ENCODE measurements at places on chromosomes 12 and 14.

- H3K36me3 ChIP-seq: no peaks in the 10 kb centered on the region
- peaks cover 6% of the 10 kb centered on the region for H3K27me3 ChIP-seq
- no peaks in the 10 kb centered on the region for H3K4me1 ChIP-seq
- H3K27ac ChIP-seq: no peak overlapping the region
- H3K4me3 ChIP-seq: no peak overlapping the region
- no peak for DNase-seq
Measured at GRCh38 chr14:63322472-63322871, 3.7 kb upstream of the GPHB5 start.

DNA sequence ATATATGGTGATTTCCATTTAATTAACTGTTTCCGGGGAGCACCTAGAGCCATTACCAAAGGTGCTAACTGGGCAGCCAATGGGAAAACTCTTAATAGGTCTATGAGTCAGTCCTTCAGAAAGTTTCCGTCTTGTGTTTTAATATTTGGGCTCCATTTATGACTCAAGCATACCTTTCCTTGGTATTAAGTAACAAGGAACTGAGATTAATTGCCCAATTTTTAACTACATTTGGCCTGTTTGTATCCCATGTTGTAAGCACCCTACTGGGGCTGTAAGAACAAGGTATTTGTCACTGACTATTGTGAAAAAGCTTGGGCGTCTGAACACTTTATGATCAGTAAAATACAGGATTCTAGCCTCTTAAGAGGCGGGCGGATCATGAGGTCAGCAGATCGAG, 62.8 kb upstream of the FOXN3 start:
- H3K36me3 ChIP-seq: peaks cover 9% of the 10 kb centered on the region
- no peak for DNase-seq
- H3K27ac ChIP-seq: no peak overlapping the region
- peaks cover 27% of the 10 kb centered on the region for H3K4me1 ChIP-seq
- H3K4me3 ChIP-seq: no peak overlapping the region
- H3K27me3 ChIP-seq: no peaks in the 10 kb centered on the region

- no peaks in the 10 kb centered on the region for H3K27me3 ChIP-seq
- no peak overlapping the region for H3K27ac ChIP-seq
- DNase-seq: no peak
- no peaks in the 10 kb centered on the region for H3K4me1 ChIP-seq
Measured at GRCh38 chr14:30251017-30251416, 307.9 kb upstream of the G2E3 start.

DNA sequence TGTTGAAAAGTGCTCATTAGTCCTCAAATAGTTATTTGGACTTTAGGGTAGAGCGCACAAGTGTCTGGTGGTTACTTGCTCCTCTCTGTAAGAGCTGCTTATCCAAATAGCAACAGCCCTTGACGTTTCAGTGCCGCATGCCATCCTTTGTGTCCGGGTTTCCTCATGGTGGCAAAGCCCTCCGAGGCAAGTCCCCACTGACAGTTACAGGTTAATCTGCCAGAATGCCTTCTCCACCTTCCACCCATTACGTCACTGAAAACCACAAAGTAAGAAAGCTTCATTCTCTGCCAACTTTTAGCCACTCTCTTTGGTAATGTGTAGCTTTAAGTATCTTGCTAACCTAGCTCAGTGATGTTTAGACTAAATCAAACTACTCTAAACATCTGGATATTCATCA, 78.6 kb downstream of the POLR3B start:
- no peak overlapping the region for H3K4me3 ChIP-seq
- peaks cover 50% of the 10 kb centered on the region for H3K36me3 ChIP-seq
- H3K27ac ChIP-seq: no peak overlapping the region
- no peaks in the 10 kb centered on the region for H3K4me1 ChIP-seq

- DNase-seq: no peak
- no peaks in the 10 kb centered on the region for H3K27me3 ChIP-seq
- H3K36me3 ChIP-seq: no peaks in the 10 kb centered on the region
- peaks cover 34% of the 10 kb centered on the region for H3K4me1 ChIP-seq
- no peak overlapping the region for H3K4me3 ChIP-seq
Measured at GRCh38 chr12:93682846-93683261, 5.7 kb downstream of the CRADD start.

DNA sequence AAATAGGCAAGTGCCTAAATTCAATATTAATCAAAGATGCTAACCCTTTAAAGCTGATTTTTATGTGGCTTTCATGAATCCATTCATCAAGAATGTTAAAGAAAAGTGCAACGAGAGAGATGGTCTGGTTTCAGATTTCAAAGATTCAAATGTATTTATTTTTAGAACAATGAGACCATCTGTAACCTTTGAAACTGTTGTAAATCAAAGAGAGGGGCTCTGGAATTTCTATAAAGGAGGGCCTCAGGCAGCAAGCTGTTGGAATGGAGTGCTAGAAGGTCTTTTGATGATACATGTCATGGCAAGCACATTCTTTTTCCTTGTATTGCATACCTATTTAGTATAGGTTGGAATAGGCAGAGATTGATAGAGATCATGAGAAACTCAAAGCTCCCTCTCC, 433.0 kb downstream of the LRIG3 start:
- H3K4me1 ChIP-seq: no peaks in the 10 kb centered on the region
- no peak overlapping the region for H3K4me3 ChIP-seq
- no peaks in the 10 kb centered on the region for H3K27me3 ChIP-seq
- no peak overlapping the region for H3K27ac ChIP-seq
- H3K36me3 ChIP-seq: no peaks in the 10 kb centered on the region
